ENCODE measurements at places on chromosomes 5 and 9. TPM values are rescaled to one million over a fixed set of nuclear protein-coding genes. Genes with fewer than 3 reads are reported as not detected.

PCDHA4 gene
- total RNA-seq = 1.1 TPM

DNA sequence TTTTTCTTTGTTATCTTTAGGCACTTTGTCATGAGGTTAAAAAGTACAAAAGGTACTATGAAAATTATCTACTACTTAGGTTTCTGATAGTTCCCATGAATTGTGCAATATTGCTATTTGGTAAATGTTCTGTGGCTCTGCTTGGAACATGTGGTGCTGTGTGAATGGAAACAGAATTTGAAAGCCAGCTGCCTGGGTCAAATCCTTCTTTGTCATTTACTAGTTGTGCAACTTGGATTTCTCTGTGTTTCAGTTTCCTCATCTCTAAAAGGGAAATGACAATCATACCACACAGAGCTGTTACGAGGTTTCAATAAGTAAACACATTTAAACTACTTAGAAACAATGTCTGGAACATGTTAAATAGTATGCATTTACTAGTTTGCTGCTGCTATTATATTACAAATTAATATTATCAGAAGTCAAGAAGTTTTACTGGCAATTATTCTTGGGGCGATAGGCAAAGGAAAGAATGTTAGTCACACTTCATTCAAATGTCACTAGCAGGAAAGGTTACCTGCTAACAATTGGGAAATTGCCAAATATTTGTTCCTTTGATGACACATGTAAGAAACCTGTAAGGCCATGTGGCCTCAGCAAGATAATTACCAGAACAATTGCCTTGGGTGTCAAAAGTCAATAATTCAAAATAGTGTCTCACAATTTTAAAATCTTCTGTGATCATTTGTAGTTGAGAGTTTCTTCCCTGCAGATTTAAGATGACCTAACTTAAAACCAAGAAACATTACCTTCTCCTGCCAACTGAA lies 184.8 kb downstream of the KIAA0825 start:
- DNase-seq = no peak

DNA sequence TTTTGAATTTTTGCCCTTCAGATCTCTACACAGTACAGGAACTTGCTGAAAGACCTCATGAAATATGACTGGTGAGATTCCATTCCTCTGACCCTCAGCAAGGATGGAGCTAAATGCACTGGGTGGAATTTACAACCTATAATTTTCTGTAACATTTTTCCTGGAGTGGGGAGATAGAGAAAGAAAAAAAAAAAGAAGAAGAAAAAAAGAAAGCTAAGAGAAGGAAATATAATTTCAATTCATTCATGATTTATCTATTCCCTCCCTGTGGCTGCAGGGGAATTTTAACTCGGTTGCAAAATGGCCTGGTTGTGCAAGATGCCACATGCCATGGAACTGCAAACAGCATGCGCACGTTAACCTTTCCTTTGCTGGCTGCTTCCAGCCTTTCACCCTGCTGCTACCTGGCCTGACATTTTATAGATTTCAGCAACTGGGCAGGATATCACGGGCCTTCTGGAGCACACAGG lies 155.4 kb downstream of the FSTL4 start:
- peak; percentile 18 for DNase-seq

NEURL1B gene
- 52.4 TPM for total RNA-seq

SNAPC4 gene
- total RNA-seq = 4.4 TPM

TAF11L5 gene
- total RNA-seq = not detected

- no peak for DNase-seq
Observed at GRCh38 chr5:59835800-59836199, 57.7 kb downstream of the PDE4D start.

FOXE1 gene
- not detected for total RNA-seq

MTMR12 gene
- total RNA-seq = 32.6 TPM

DNA sequence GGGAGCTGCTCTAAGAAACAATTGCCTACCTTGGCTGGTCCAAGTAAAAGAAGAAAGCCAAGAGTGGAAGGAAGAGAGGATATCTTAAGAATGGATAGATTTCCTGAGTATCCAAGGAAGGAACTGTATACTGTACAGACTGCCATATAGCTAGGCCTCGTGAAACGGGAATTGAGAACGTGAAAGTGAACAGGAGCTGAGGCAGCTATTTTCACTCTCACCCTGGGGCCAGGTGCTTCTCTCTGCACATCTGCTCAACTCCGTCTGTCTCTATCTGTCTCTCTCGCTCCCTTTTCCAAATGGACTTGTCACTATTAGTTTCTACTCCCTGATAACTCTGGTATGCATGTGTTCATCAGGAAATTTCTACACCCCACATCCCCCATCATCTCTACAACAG lies 35.9 kb upstream of the TESK1 start:
- no peak for DNase-seq

- no peak for DNase-seq
Observed at GRCh38 chr5:170638454-170639220, 134.8 kb downstream of the KCNIP1 start.

DNA sequence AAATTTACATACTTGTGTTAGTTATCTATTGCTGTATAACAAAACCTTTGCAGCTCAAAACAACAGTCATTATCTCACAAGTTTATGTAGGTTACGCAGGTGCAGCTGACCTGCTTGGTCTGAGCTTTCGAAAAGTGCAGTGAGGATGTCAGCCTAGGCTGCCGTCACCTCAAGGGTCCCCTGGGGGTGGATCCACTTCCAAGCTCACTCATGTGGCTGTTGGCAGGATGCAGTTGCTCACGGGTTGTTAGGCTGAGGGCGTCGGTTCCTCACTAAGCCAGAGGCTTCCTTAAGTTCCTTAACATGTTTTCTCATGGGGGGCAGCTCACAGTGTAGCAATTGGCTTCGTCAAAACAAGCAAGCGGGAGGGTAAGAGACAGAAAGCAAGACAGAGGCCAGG lies 139.8 kb downstream of the DOCK8 start:
- no peak for DNase-seq

PCDHB13 gene
- 5.9 TPM for total RNA-seq

DNA sequence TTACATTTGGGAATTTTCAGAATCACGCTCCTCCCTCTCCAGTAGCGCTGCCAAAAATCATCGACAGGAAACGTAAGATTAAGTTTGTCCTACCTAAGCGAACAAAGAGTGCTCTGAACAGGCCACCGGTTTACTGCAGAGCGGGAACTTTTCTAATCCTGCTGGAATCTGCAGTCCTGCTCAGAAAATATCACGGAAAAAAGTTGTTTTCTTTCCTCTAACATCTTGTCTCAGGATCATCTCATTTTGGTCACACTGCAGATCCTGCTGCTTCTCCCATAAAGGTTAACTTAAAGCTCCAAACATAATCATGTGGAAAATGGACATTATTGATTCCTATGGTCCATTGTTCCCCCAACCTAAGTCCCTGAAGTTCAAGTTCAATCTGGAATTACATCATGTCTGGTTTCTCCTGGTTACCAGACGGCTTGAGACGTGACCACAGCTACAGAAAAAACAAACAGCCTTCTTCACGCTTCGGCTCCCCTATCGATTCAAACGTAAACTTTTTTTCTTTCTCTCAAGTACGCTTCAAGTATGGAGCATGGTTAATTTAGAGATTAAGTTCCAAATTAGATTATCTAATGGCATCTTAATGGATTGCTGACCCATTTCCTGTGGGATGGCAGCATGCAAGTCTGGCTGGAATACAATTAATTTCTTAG lies 217.6 kb downstream of the NFIB start:
- DNase-seq = peak; percentile 64

AGXT2 gene
- not detected for total RNA-seq

DNA sequence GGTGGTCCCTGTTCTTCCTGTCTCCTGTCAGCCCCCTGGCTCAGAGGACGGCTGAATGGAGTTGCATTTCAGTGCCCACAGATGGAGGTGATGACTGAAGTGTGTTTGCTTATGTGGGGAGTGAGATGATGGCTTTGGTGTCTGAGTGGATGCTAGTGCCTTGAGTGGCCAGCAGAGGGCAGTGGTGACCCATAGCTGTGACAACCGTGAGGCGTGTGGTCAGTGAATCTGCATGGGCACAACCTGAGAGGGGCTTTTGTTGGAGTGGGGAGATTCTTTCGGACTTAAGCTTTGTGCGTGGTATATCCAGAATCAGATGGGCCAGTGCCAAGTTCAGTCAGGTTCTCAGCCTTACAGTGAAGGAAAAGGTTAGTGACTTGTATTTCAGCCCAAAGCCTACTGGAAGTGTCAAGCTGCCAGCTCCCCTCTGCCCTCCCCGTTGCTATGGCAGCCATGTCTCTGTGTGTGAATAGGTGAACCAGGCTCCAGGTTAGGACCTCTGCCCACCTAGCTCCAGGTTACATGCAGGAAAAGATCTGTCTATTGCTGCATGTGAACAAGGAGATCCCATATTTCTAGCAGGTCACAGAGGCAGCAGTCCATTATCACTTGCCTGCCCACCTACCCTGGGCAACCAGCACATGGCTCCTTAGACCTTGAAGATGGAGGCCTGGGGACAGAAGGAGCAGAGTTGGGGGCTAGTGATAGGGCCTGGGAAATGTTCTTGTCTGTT lies 14.7 kb upstream of the CXXC5 start:
- no peak for DNase-seq

- DNase-seq = no peak
Observed at GRCh38 chr5:40464511-40464910, 215.2 kb upstream of the PTGER4 start.

- DNase-seq = no peak
Observed at GRCh38 chr5:92144824-92145223, 761.7 kb upstream of the ARRDC3 start.

GRCh38 chr9:76571288-76571687 lies 112.3 kb downstream of the GCNT1 start:
- DNase-seq = no peak

GRCh38 chr9:110752766-110753165 lies 84.2 kb downstream of the MUSK start:
- DNase-seq = no peak

SLC34A3 gene
- not detected for total RNA-seq

GRCh38 chr5:131679911-131680310 lies 44.9 kb upstream of the RAPGEF6 start:
- no peak for DNase-seq

SV2C gene
- total RNA-seq = 2.1 TPM

CETN3 gene
- 40.2 TPM for total RNA-seq

- peak; percentile 69 for DNase-seq
Observed at GRCh38 chr5:171445644-171446516, 26.4 kb downstream of the FGF18 start.

CCNO gene
- total RNA-seq = 1.6 TPM

DNA sequence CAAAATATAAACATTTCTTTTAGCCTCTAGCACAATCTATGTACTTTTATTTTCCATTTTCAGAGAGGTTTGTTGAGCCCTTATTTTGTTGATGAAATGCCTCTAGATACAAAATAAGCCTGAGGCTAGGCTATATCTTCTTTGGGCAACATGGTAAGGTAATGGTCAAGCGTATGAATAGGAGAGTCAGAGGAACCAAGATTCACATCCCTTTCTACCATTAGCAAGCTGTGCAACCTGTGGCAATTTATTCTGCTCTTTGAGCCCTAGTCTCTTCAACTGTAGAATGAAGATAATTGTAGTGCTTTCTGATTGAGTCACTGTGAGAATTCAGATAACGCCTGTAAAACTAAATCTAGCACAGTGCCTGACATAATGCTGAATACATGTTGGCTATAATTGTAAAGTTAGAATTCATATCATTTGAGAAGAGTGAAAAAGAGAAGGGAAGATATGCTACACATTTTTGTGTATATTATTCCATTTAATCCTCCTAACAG lies 412.5 kb downstream of the CCDC171 start:
- no peak for DNase-seq

FBXO10 gene
- total RNA-seq = 9.5 TPM

TXNDC8 gene
- total RNA-seq = not detected

ACER2 gene
- 57.7 TPM for total RNA-seq

- DNase-seq = no peak
Observed at GRCh38 chr5:169009123-169009522, 291.8 kb downstream of the SLIT3 start.

DNA sequence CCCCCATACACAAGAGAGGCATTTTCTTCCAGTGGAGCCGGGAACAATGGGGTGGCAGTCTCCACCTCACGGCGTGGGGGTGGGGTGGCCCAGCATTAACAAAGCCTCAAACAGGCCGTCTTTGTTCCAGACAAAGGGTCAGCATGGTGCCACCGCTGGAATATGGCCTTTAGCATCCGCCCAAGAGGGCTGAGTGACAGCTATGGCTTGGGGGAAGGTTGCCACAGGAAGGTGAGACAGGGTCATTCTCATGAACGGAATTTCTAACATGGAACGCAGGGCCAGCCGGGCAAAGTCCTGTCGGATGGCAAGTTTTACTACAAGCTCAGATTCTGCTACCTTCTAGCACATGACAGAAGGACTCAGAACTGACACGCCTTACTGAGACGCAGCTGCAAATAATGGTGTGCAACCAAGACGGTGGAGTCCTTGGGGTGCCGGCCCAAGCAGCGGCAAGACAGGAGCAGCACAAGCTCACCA lies 64.0 kb downstream of the OTULIN start:
- no peak for DNase-seq

GRCh38 chr5:17118631-17119030 lies 98.8 kb upstream of the BASP1 start:
- no peak for DNase-seq

- no peak for DNase-seq
Observed at GRCh38 chr9:99288830-99289229, 66.7 kb downstream of the SEC61B start.

Data from urinary bladder (tissue), 4 donors.